GM23338 (cell line): ENCODE measurements at places on chromosomes 11 and 22.
A peak's percentile ranks its signal among the peaks of the same experiment; 100 is the strongest.

DNA sequence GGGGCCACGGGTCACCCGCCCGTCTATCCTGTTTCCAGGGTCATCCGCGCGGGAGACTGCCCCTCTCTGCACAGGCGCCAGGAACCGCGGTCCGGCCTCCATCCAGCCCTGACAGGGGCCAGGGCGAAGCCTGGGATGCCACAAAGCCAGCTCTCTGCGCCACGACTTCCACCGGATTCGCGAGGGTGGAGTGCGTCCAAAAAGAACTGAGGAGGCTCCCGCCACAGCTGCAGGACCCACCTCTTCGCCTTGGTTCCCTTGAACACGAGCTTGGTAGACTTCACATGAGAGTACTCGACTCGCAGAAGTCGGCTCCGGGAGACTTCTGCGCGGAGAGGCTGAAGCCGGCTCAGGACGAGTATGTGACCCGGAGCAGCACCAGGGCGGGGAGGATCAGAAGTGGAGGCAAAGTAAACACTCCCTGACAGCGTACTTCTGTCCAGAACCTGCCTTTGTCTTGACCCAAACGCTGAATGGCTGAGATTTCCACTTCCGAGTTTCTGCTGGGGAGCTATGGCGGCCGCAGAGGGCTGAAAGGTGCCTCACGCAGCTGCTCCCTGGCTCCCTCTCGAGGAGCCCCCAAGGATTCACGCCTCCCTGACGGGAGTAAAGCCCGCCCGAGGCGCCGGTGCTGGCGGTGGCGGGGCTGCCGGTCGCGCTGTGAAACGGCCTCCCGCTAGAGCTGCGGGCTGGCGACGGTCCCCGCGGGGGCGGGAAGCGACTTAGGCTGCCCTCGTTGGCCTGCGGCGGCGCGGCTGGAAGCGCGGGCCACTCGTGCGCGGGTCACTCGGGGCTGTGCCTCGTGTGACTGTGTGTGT lies 4566.7 kb upstream of the OR11H1 start:
- no peak for DNase-seq

- DNase-seq, result no peak
Measured at GRCh38 chr11:16297332-16297731, 59.0 kb downstream of the SOX6 start.

DNA sequence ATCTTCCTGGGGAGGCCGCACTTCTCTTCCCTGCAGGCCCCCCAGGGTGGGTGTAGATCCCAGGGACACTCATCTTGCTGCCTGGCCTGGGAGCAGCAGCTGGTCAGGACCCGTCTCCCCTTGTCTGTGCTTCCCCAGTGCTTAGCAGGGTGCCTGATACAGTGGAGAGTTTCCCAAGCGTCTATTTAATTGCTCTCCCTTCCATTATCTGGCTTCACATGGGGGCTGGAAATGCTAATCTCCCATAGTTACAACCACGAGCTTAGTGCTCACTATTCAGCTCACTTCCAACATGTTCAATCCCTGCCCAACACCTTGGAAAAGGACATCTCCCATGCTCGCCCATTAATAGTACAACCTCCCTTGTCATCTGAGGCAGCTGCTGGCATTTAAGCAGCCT lies 100.5 kb downstream of the DSCAML1 start:
- no peak for DNase-seq

DNA sequence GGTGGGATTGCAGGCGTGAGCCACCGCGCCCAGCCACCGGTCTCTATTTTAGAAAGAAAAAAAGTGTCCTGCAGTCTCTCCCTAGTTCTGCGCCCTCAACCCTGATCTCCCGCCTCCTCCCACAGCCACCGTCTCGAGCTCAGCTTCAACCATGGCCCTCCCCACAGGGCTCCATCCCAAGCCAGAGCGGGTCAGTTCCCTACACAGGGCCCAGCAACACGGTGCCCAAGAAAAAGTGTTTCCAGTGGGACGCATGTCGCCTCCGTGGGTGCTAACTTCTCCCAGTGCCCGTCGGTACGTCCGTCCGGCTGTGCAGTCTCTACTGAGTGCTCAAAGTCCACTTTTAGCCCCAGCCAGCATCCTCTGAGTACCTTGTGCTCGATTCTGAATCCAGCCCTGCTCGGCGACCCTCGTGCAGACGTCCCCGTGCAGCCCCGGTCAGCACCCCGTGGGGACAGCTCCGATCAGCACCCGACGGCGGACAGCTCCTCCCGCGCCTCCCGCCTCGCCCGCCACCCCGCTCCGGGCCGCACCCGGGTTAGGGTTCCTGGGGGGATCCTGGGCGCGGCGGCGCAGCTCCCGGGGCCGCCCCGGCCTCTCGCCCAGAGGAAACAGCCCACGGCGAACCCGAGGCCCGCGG lies 657 bp upstream of the MAPK8IP2 start:
- peak; percentile 76 for DNase-seq

DNA sequence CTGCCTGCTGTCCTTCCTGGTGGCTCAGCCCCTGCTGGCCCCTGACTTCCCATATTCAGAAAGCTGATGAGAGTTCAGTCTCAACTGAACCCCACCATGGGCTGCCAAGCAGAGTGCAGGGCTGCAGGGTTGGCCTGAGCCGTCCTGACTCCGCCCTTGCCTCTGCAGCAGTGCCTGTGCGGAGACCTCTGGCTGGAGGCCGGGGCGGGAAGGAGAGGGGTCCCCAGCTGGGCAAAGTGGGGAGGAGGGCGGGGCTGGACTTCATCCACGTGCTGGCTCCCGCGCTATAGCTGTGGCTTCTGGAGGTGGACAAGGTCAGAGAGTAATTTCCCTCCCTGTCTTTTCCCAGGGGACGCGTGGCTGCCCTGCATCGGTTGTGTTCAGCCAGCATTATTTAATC lies 13.6 kb downstream of the GLB1L3 start:
- no peak for DNase-seq

- DNase-seq, result peak; percentile 39
Measured at GRCh38 chr22:24554313-24555164, at the start of gene GUCD1. Gene GUCD1 (minus strand): TSS chr22:24555138. CDS start chr22:24554991, 147 bp downstream.

DNA sequence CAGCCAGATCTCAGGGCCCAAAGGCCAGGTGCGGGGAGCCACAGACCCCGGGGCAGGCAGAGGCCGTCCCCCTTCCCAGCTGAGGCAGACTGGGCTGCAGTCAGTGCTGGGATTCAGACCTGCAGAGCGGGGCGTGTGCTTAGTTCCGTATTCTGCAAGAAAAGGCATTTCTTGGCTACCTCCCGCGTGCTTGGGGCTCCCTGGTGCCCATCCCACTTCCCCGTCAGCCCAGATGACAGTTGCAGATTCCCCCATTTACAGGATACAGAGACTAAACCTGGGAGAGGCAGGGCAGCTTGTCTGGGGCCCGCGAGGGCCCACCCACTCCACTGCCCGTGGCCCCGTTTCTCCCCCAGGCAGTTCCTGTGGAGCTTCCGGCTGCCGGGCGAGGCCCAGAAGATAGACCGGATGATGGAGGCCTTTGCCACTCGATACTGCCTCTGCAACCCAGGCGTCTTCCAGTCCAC lies 18.3 kb downstream of the CYTH4 start:
- DNase-seq, result no peak

- no peak for DNase-seq
Measured at GRCh38 chr11:76788661-76789442, 5.7 kb downstream of the TSKU start.

DNA sequence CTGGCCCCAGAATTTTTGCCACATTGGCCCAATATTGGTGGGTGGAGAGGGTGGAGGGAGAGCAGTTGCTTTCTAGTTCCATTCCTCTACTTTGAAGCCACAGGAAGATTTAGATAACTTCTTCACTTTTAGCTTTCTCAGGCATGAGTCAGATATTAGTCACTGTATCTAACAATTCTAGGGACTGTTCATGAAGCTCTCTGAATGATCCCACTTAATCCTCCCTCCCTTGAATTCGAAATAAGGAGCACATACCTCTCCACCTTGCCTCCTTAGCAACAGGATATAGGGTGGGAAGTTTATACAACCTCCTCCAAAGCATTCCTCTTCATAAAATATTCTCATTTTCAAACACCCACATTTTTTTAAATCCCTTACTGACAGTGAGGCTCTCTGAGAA lies 13.5 kb downstream of the FSHB start:
- no peak for DNase-seq
